ENCODE measurements at places on chromosomes 3 and 15. TPM values are rescaled to one million over a fixed set of nuclear protein-coding genes. Genes with fewer than 3 reads are reported as not detected.

Gene UMPS
- 20.8 TPM for total RNA-seq

Gene P2RY12
- total RNA-seq = 0.46 TPM

Gene DPH3
- 15.9 TPM for total RNA-seq

Gene SLC30A4
- total RNA-seq = 9.5 TPM

Gene SMAD6
- 31.3 TPM for total RNA-seq

Gene DPP8
- total RNA-seq = 41.6 TPM

Gene SETMAR
- 8.8 TPM for total RNA-seq

Gene RTP4
- total RNA-seq = 2.0 TPM

Gene CCR9
- not detected for total RNA-seq

Gene ARGFX
- total RNA-seq = not detected

Gene STRIT1
- total RNA-seq = not detected

Gene ANKUB1
- not detected for total RNA-seq

Gene ALDH1L1
- total RNA-seq = under 0.01 TPM

Gene DPPA2
- not detected for total RNA-seq

Gene CCDC54
- total RNA-seq = not detected

Measured in smooth muscle cell of bladder (primary cell).